ENCODE measurements at places on chromosomes 1 and 21. TPM values are rescaled to one million over a fixed set of nuclear protein-coding genes. Genes with fewer than 3 reads are reported as not detected.

Gene TDRD10
- not detected for polyA plus RNA-seq

Gene ZNF695
- polyA plus RNA-seq: not detected

Gene OR6K3
- not detected for polyA plus RNA-seq

- DNase-seq: no peak
These were observed 68.1 kb upstream of the ANGPTL1 start for GRCh38 chr1:178938959-178939317.

- peak; percentile 86 for DNase-seq
These were observed at the start of gene PGM1 for GRCh38 chr1:63593303-63593885. PGM1 (plus strand) TSS chr1:63593411; CDS start chr1:63593489, 78 bp downstream.

- no peak for DNase-seq
These were observed 723 bp downstream of the CZIB start for GRCh38 chr1:53219711-53220110.

DNA sequence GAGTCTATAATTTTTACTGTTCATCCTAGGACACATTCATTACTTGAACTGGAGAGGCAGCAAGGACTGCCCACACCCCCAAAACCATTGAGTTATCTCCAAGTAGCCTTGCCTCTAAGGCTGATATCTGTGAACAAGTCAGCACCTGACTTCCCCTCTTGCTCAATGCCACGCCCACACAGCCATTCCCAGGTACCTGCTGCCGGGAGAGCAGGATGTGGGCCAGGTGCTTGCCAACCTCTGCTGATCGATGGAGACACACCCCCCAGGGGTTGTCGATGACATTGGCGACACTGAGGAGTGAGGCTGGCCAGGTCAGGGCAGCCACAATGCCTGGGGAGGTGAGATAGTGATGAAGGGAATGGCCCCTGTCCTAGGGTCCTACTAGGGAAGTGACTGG lies 60.1 kb downstream of the TMCO4 start:
- no peak for DNase-seq

DNA sequence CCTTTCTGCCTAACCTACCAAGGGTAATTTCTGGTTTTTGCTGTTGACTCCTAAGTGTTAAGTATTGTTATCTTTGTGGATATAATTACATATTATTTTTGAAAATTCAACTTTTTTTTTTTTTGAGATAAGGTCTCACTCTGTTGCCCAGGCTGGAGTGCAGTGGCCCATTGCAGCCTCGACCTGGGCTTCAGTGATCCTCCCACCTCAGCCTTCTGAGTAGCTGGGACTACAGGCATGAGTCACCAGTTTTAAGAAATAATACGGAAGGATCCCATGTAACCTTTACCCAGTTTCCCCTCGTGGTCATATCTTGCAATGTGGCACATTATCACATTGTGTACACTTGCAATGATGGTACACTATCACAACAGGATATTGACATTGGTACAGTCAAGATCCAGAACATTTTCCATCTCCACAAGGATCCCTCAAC lies 3.1 kb downstream of the CHD1L start:
- DNase-seq: no peak
